Endothelial cell of umbilical vein (primary cell): ENCODE measurements at places on chromosomes 7 and 10. TPM values are rescaled to one million over a fixed set of nuclear protein-coding genes. Genes with fewer than 3 reads are reported as not detected.
A peak's percentile ranks its signal among the peaks of the same experiment; 100 is the strongest.

DNA sequence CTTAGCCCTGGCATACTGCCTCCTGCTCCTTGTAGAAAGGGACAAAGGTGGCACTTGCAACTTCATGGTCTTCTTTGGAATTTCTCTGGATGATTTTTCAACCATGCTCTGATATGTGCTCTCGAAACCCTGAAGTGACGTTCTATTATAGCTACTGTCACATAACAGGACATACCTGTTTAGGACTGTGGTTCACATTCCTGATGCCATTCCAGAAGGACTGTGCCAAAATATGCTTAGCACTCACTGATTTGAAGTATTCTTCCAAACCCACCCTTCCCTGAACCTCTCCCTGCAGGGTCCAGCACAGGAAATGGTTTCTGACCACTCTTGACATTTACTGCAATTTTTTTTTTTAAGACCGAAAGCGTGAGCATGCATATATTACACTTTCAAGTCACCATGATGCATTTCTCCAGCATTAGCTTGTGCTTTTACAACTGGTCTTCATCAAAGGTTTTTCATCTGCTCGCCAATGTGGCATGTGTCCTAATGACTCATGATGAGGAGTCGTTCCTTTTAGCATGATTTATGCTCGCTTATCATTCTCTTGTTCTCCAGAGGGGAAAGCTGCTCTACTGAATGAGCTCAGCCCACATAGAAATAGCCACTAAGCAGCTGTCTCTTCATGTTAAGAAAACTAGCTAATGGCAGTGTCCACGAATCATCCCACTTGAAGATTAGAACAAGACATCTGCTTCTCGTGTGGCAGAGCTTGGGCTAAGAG is 135.2 kb downstream of the ADAM12 start:
- no peaks in the 10 kb centered on the region for H3K36me3 ChIP-seq
- peak; percentile 7 for DNase-seq
- no peaks in the 10 kb centered on the region for H3K27me3 ChIP-seq

GRCh38 chr10:83723080-83723479 is 416.2 kb upstream of the GHITM start:
- H3K4me3 ChIP-seq = no peak overlapping the region
- DNase-seq = no peak
- H3K4me1 ChIP-seq = peaks cover 26% of the 10 kb centered on the region
- H3K36me3 ChIP-seq = no peaks in the 10 kb centered on the region
- H3K27ac ChIP-seq = no peak overlapping the region

- H3K36me3 ChIP-seq = no peaks in the 10 kb centered on the region
- no peak overlapping the region for H3K4me3 ChIP-seq
- no peak overlapping the region for H3K27ac ChIP-seq
- no peak for DNase-seq
- H3K27me3 ChIP-seq = no peaks in the 10 kb centered on the region
- no peaks in the 10 kb centered on the region for H3K4me1 ChIP-seq
These were observed 9.0 kb upstream of the TACR2 start for GRCh38 chr10:69425511-69426298.

GRCh38 chr7:31175672-31176071 is 123.6 kb downstream of the ADCYAP1R1 start:
- H3K36me3 ChIP-seq = no peaks in the 10 kb centered on the region
- DNase-seq = no peak
- no peaks in the 10 kb centered on the region for H3K27me3 ChIP-seq
- H3K4me3 ChIP-seq = no peak overlapping the region
- no peak overlapping the region for H3K27ac ChIP-seq
- H3K4me1 ChIP-seq = no peaks in the 10 kb centered on the region

GRCh38 chr7:151819866-151820265 is 57.0 kb downstream of the PRKAG2 start:
- H3K27me3 ChIP-seq = peaks cover 11% of the 10 kb centered on the region
- no peak overlapping the region for H3K27ac ChIP-seq
- no peak for DNase-seq
- H3K4me3 ChIP-seq = no peak overlapping the region

- peaks cover 13% of the 10 kb centered on the region for H3K4me1 ChIP-seq
- no peaks in the 10 kb centered on the region for H3K36me3 ChIP-seq
- H3K27me3 ChIP-seq = no peaks in the 10 kb centered on the region
- H3K27ac ChIP-seq = peak overlapping the region; percentile 91
These were observed 57.6 kb upstream of the EZH2 start for GRCh38 chr7:148941598-148942275.

DNA sequence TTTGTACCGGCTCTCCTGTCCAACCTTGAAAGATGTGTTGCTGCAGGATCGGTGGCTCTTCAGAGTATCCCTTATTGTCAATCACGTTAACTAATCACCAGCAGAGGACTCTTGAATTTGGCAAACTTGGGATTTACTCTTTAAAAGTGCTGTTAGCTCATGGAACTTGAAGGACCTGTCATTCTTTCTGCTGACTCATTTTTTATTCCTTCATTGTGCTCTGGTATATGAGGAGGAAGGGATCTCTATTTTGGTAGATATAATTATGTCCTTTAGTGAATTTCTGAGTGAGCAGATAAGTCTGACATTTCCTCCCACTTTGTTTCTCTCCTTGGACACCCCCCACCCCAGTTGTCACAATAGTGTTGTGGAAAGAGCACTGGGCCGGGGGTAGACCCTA is 175.1 kb upstream of the HDAC9 start:
- no peaks in the 10 kb centered on the region for H3K27me3 ChIP-seq
- no peaks in the 10 kb centered on the region for H3K36me3 ChIP-seq
- no peaks in the 10 kb centered on the region for H3K4me1 ChIP-seq
- no peak for DNase-seq

The HOXA7 gene
- 15.6 and 18.5 TPM in 2 replicates for total RNA-seq

DNA sequence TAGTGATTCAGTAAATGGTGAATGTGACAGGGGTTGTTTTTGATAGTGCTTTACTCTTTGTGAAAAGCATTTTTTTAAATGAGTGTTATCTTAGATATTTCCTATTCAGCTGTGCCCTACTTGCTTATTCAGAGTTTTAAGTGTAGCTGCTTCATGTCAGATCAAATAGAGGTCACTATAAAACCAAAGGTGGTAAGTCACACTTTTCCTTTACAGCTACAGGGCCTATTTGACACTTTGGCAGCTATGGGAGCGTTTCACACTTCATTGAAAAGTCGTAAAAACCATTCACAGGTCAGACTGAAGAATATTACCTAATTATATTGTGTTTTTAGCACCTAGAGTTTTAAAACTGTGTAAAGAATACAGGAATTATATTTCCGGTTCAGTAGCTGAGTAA is 67.3 kb downstream of the ANKIB1 start:
- peak; percentile 37 for DNase-seq
- H3K36me3 ChIP-seq = no peaks in the 10 kb centered on the region
- no peak overlapping the region for H3K4me3 ChIP-seq
- no peaks in the 10 kb centered on the region for H3K4me1 ChIP-seq
- H3K27ac ChIP-seq = no peak overlapping the region

The TMEM270 gene
- not detected in 2 replicates for total RNA-seq

GRCh38 chr7:70886547-70886946 is 245.4 kb upstream of the GALNT17 start:
- H3K27ac ChIP-seq = no peak overlapping the region
- H3K4me1 ChIP-seq = no peaks in the 10 kb centered on the region
- H3K36me3 ChIP-seq = no peaks in the 10 kb centered on the region
- H3K4me3 ChIP-seq = no peak overlapping the region
- no peaks in the 10 kb centered on the region for H3K27me3 ChIP-seq

The ZP3 gene
- total RNA-seq = 0.32 and 4.0 TPM in 2 replicates

The FAM20C gene
- total RNA-seq = 34.5 and 44.4 TPM in 2 replicates

The LIPM gene
- total RNA-seq = not detected in 2 replicates

DNA sequence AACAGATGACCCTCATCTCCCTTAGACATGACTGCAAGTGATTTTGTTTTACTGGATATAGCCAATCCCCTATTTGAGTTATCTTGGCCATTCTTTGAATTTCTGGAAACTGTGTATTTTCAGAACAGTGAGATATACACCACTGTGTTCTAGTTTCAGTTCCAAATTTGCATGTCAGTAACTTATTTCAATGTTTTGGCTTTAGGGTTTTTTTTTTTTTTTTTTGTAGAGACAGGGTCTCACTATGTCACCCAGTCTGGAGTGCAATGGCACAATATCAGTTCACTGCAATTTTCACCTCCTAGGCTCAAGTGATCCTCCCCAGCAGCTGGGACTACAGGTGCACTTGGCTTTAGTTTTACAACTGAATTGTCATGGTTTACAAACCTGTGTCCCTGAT is 67.2 kb downstream of the ATAD1 start:
- no peaks in the 10 kb centered on the region for H3K27me3 ChIP-seq
- DNase-seq = no peak
- H3K4me1 ChIP-seq = peaks cover 7% of the 10 kb centered on the region
- H3K27ac ChIP-seq = no peak overlapping the region
- no peak overlapping the region for H3K4me3 ChIP-seq

GRCh38 chr10:28980264-28980663 is 302.9 kb downstream of the BAMBI start:
- H3K27ac ChIP-seq = no peak overlapping the region
- no peak for DNase-seq
- H3K27me3 ChIP-seq = no peaks in the 10 kb centered on the region
- no peaks in the 10 kb centered on the region for H3K36me3 ChIP-seq
- peaks cover 7% of the 10 kb centered on the region for H3K4me1 ChIP-seq

- H3K36me3 ChIP-seq = no peaks in the 10 kb centered on the region
- H3K4me3 ChIP-seq = no peak overlapping the region
- no peak overlapping the region for H3K27ac ChIP-seq
- peaks cover 35% of the 10 kb centered on the region for H3K4me1 ChIP-seq
These were observed 32.3 kb downstream of the SMURF1 start for GRCh38 chr7:99111591-99111990.

DNA sequence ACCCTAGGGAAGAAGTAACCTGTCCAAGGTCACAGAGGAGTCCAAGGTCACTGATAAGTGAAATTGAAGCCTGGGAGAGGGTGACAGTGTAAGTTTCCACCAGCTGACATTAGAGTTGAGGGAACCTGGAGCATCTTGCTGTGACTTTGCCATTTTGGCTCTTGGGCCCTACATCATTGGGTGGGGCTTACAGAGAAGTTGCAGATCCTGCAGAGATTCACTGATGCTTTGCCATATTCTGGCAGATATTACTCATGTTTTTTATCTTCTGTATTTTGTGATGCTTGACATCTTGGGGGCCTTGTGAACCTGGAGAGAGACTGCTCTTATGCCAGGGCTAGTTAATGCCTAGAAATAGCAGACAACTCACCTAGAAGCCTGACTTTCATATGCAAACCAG is 36.5 kb downstream of the SMKR1 start:
- no peak overlapping the region for H3K4me3 ChIP-seq
- no peaks in the 10 kb centered on the region for H3K4me1 ChIP-seq
- H3K27me3 ChIP-seq = no peaks in the 10 kb centered on the region
- H3K36me3 ChIP-seq = no peaks in the 10 kb centered on the region

DNA sequence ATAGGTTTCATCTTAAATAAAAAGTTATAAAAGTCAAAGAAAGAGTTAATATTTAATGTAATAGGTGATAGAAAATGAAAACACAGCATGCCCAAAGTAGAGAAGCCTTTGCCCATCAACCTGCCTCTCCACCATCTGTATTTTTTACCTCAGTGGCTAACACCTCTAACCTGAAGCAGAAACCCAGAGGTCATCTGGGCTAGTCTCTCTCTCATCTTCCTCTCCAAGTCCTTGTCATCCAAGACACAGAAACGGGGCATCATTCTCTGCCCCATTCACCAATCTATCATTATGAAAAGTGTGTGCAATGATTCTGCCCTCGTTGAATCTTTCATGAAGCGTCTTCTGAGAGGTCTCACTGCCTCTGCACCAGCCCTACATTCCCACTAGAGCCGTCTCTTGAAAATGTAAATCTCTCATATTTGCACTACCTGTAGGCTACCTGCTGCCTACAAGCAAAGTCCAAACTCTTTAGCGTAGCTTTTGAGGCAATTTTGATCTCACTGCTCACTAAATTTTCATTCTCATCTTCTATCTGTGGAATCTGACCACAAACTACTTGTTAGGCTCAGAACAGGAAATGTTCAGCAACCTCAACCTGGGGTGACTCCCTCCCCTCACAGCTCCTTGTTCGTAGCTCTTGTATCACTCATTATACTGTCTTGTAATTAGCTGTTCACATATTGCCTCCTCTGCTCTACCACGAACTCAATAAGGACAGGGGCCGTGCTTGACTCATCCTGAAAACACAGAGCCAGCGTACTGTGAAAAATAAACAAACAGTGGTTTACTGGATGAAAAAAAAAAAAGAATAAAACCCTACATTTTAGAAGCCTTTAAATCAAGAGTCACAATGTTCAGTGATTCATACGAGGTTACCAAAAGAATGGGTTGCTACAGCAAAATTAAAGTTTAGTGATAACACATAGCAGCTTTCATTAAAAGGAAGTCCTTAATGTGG is 83.1 kb downstream of the CTNNA3 start:
- H3K27me3 ChIP-seq = no peaks in the 10 kb centered on the region
- H3K4me1 ChIP-seq = peaks cover 2% of the 10 kb centered on the region
- no peak overlapping the region for H3K27ac ChIP-seq
- DNase-seq = no peak
- no peak overlapping the region for H3K4me3 ChIP-seq
- no peaks in the 10 kb centered on the region for H3K36me3 ChIP-seq

The EPO gene
- total RNA-seq = not detected in 2 replicates

DNA sequence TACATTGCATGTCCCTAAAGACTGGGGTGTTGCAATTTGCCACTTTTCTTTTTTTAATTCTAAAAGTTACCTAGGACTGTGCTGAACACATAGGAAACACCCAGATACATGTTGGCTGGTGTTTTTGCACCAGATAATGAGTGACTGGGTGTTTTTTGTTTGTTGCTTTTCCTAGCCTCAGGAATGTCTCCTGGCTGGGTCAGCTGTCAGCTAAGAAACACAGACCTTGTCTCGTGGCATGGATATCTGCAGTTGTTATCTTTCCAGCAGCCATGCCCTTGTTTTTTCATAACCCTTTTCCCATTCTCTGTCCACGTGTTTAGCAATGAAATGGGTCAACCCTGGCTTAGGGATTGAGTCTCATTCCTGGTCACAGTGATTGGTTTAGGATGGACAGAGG is 433.9 kb upstream of the ZMIZ1 start:
- H3K36me3 ChIP-seq = no peaks in the 10 kb centered on the region
- no peaks in the 10 kb centered on the region for H3K27me3 ChIP-seq
- no peaks in the 10 kb centered on the region for H3K4me1 ChIP-seq
- H3K4me3 ChIP-seq = no peak overlapping the region

DNA sequence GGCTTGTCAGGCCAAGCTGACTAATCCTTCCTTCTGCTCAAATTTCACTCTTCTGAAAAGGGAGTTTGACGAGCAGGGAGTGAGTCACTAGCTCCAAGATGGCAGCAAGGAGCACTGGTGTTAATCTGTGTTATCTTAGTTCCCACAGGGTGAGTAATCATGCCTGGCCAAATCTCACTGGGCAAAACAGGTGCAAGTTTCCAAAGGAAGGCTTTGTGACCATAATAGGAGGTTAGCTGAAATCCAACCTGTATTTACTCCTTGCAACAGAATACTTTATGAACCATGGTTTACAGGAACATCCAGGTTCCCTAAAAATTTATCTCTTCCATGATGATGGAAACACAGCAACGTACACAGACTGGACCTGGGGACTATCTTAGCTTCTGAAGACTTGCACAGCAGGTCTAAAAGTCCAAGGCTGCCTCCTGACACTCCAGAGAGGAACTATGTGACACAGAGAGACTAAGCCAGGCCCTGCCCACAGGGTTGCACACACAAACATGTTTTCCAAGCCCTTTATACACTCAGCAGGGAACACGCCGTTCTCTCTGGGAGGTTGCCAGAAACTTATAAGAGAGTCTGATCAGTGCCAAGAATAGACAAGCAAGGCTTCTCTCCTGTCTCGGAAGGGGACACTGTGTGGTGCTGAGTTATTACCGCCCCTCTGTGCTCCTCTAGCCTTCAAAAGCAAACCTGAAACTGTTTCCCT is 46.3 kb downstream of the PDK4 start:
- no peaks in the 10 kb centered on the region for H3K27me3 ChIP-seq
- peak; percentile 93 for DNase-seq
- no peaks in the 10 kb centered on the region for H3K36me3 ChIP-seq
- peak overlapping the region; percentile 37 for H3K27ac ChIP-seq
